ENCODE measurements at places on chromosomes 4 and X.

GRCh38 chr4:8583655-8584025 is 3.4 kb downstream of the GPR78 start:
- peak; percentile 40 for DNase-seq

- no peak for DNase-seq
These were observed 102.8 kb downstream of the FRMPD4 start for GRCh38 chrX:12241026-12241425.

- DNase-seq = no peak
These were observed 36.8 kb downstream of the FABP2 start for GRCh38 chr4:119284876-119285780.

GRCh38 chr4:81527115-81527514 is 55.4 kb upstream of the RASGEF1B start:
- no peak for DNase-seq

GRCh38 chrX:116135277-116135676 is 35.3 kb upstream of the AGTR2 start:
- DNase-seq = no peak

DNA sequence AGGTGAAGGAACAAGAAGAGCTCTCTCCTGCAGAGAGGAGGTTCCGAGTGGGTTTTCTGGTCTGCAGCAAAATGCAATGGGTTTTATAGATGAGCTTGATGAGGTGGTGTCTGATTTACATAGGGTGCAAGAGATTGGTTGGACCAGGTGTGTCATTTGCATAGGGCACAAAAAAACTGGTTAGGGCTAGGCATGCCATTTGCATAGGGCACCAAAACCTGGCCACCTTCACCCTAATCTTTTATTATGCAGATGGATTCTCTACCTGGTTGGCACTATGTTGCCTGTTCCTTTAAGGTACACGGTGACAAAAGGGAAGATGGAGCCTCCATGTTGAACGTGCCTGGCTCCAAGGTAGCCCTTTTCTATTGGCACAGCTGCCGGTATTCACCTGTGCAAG is 94.5 kb upstream of the PRKX start:
- DNase-seq = no peak

GRCh38 chr4:95761426-95761825 is 78.5 kb upstream of the PDHA2 start:
- DNase-seq = no peak

GRCh38 chrX:19958552-19959486 is 32.0 kb downstream of the BCLAF3 start:
- DNase-seq = no peak

GRCh38 chrX:153336121-153336894 is 2.4 kb downstream of the ZNF275 start:
- no peak for DNase-seq

DNA sequence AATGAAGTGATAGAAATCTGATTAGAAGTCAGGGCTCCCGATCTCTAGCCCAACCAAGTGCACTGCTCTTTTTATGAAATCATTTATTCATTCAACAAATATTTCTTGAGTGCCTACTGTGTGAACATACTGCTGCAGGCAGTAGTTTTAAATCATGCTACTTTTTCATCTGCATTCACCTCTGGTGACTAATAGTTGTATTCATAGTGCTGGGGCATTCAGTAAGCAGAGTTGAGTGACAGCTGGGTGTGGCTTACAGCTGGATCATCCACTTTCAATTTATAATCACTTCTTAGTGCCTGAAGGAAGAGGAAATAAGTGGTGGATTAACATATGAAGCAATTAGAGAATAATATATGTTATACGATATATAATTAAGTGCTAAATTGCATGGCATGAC is 94.1 kb upstream of the HPRT1 start:
- DNase-seq = no peak

DNA sequence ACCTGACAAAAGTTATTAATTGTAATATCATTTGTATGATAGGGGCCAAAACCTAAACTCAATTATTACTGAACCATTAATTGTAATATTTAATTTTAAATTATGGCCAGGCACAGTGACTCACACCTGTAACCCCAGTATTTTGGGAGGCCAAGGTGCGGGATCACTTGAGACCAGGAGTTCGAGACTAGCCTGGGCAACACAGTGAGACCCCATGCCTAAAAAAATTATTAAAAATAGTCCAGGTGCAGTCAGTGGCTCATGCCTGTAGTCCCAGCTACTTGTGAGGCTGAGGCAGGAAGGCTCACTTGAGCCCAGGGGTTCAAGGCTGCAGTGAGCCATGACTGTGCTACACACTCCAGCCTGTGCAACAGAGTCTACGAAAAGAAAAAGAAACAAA is 18.0 kb downstream of the PPAT start:
- no peak for DNase-seq

DNA sequence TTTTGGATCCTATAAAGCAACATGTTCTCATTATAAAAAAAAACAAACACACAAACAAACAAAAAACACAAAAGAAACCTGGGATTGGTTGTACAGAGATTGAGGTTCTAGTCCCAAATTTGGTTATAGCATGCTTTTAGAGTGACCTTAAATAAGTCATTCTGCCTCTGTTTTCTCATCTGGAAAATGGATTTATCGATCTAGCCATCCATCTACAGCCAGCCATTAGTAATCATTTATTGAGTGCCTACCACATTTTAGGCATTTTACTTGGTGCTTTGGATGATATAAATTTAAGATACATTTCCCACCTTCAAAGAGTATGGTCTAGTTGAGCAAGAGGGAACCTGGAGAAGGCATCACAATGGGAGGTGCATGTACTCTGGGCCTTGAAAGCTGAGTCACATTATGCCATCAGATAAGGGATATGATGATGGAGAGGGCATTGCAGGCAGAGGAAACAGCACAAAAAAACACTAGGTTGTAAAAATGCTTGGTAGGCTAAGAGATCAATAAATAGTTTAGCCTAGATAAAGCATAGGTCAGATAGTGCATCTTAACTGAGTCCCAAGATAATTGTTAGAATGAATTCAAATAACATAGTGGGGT is 91.4 kb downstream of the HEPH start:
- DNase-seq = no peak

- DNase-seq = no peak
These were observed 77.8 kb downstream of the GRID2 start for GRCh38 chr4:92381616-92382015.

GRCh38 chrX:103585411-103586313 is at the start of gene TCEAL4:
TCEAL4 (plus strand) TSS chrX:103585515; CDS start chrX:103586676, 1,161 bp downstream.
- DNase-seq = peak; percentile 64

DNA sequence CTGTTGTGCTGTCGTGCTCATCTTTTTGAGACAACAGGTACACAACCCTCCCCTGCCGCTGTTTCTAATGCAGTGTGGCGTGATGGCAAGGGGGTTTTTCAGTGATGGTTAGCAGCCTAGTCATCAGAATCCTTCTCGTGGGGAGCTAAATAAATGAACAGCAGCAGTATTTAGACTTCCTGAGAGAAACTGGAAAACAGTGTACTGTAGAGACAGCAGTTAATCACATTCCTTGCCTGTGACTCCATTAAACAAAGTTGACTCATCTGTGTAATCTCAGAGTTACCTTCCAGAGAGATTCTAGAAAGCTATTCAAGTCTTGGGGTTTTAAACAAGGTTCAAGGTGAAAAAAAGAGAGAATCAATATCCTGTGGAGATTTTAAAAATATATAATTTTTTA is 1753.2 kb upstream of the PCDH7 start:
- DNase-seq = no peak

- DNase-seq = no peak
These were observed 27.8 kb upstream of the MAOB start for GRCh38 chrX:43910012-43910411.

- DNase-seq = no peak
These were observed 74.8 kb upstream of the BCOR start for GRCh38 chrX:40172401-40173142.

GRCh38 chr4:87283151-87283550 is 39.5 kb downstream of the HSD17B13 start:
- no peak for DNase-seq

DNA sequence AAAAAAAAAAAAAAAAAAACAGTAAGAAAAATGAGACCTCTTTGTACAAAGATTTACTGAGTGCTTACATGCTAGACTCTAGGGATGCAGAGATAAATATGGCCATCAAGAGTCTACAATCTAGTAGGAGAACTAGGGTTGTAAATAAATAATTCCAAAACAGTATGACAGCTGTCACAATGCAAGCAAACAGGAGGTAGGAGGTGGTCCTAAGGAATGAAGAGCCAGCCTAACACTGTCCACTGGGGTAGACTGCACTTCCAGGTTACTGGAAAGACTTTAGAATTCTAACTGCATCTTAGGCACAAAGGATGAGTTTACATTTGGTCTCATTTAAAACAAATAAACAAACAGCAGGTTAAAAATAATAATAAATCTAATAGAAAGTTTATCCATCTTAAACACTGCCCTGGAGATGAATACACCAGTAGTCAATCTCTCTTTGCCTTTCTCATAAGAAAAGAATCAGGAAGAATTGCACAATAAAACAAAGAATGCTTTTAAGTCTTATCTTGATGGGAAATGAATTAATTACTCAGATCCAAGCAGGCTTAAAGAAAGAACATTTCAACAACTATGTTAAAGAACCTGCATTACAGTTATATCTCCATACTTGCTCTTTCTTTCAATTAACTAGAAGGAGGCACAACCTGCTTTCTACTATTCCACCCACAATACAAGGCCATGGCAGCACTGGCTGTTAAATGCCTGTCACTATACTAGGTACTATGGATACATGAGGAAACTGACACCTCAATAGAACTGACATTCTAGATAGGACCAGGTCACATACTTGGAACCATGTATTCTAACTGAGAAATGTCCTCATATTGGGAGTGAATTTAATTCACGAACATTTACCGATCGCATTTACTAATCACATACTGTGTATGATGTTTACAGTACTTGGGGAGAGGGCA is 12.7 kb downstream of the ADGRA3 start:
- DNase-seq = no peak

- DNase-seq = no peak
These were observed 221.8 kb upstream of the GYPA start for GRCh38 chr4:144362366-144362765.

DNA sequence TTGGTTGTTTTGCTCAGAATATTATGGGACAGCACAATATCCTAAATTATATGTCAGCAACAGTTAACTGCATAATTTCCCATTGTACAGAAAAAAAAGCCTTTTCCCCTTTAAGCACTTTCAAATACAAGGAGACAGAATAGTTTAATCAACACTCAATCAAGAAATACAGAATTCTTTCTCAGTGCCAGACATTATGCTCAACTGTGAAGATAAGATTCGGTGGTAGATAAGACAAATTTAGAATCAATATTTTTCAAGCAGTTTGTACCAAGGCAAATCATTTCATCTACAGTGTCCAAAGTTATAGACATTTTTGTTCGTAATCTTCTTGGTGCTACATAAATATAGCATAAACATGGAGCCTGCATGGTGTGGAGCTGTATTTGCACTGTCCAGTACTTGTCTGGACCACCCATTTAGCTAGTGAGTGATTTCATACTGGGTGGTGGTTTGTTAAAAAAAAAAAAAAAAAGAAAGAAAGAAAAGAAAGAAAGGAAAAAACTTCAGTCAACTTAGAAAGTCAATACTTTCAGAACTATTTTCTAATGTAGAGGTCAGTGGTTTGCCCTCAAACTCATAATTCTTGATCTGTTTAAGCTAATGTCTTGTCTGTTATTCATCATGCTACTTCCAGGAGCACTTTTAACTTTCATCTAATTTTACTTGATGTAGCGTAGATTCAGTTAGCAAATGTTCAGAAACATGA is 522.9 kb downstream of the FAT4 start:
- DNase-seq = peak; percentile 6

DNA sequence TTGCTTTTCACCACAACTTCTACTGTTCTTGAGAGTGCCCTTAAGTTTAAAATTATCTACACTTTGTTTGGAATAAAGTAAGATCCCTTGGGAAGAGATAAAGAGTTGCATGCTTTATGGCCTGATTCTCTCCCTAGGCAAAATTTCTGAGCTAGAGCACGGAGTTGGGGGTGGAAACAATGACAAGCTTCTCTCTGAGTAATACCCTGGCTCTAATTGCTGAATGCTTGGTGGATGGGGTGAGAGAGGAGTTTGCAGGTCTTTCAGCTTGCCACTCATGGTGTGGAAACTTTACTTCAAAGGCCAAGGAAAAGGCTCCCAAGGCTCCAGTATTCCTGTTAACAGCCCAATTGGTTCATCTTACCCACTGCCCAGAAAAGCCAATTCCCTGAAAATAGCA is 26.1 kb upstream of the PRDM8 start:
- no peak for DNase-seq

GRCh38 chr4:73730867-73731266 is 9.5 kb upstream of the CXCL8 start:
- DNase-seq = no peak

GRCh38 chrX:39869846-39870601 is 227.7 kb downstream of the BCOR start:
- DNase-seq = no peak

DNA sequence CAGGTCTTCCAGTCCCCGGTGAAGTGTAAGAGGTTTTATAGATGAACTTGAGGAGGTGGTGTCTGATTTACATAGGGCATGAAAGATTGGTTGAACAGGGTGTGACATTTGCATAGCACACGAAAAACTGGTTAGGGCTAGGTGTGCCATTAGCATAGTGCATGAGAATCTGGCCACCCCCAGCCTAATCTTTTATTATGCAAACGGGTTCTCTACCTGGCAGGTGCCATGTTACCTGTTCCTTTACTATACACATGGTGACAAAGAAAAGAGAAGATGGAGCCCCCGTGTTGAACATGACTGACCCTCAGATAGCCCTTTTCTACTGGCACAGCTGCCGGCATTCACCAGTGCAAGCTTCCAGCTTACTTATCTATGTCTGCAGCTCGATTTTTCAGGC is 71.0 kb downstream of the UCHL1 start:
- no peak for DNase-seq

DNA sequence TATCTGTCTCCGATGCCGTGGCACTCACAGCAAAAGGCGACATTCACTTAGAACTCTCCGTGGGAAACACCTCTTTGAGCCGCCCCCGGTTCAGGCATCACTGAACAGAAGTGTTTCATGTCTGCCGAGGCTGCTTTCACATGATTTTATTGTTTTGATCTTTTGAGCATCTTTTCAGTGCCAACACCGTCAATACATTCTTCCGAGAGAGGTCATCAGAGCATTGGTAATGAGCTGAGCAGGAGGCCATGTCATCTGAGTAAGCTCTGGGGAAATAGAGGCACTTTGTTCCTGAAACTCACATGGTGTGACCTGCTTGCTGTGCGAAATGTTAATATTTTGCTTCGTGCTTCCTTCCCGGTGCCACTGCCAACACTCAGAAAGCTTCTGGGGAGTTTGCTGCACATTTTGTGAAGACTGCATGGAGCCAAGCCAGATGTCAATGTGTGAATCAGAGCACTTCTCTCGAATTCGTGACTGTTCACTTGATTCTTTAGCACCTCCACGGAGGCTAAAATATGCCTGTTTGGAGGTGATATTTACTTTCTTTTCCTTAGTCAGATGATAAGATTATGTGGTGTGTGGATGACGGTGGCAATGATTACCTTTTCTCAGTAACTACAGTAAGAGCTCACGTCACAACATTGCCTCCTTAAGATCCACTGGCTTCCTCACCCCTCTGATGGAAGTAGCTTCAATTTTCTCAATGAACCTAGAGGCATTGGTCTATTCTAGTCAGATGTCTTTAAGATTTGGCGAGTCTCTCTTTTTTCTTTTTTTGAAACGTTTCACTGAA is 222.3 kb upstream of the HS3ST1 start:
- DNase-seq = peak; percentile 89

Data from brain (organoid and tissue), 16 donors.